ENCODE measurements at places on chromosomes 3 and 15. TPM values are rescaled to one million over a fixed set of nuclear protein-coding genes. Genes with fewer than 3 reads are reported as not detected.

Gene RPL35A
- total RNA-seq = 448 TPM

Gene ATP8B4
- 29.4 TPM for total RNA-seq

Gene LOXL1
- 201 TPM for total RNA-seq

Gene SCN11A
- total RNA-seq = not detected

Gene BSN
- under 0.01 TPM for total RNA-seq

Gene ITIH3
- not detected for total RNA-seq

Gene COL8A1
- 18.3 TPM for total RNA-seq

Gene CCDC9B
- 18.8 TPM for total RNA-seq

Gene TMEM207
- not detected for total RNA-seq

Gene ISY1
- total RNA-seq = 40.4 TPM

Gene DGKG
- 2.5 TPM for total RNA-seq

Gene FNDC3B
- total RNA-seq = 64.4 TPM

Gene MORC1
- not detected for total RNA-seq

Gene C2CD4A
- total RNA-seq = not detected

Gene ITGA11
- total RNA-seq = 22.3 TPM

Gene TLR9
- total RNA-seq = under 0.01 TPM

Gene FSIP1
- 1.5 TPM for total RNA-seq

Gene CX3CR1
- total RNA-seq = not detected

Gene SMCO1
- not detected for total RNA-seq

Gene SLC9C1
- total RNA-seq = not detected

Gene FSTL1
- total RNA-seq = 526 TPM

Gene TIMP4
- 12.0 TPM for total RNA-seq
